Stimulated activated CD4-positive, alpha-beta T cell treated with anti-CD3 and anti-CD28 coated beads, TNF-alpha, amount 100 ng/mL, for 24 hours (primary cell): ENCODE measurements at places on chromosomes 7 and 10.

DNA sequence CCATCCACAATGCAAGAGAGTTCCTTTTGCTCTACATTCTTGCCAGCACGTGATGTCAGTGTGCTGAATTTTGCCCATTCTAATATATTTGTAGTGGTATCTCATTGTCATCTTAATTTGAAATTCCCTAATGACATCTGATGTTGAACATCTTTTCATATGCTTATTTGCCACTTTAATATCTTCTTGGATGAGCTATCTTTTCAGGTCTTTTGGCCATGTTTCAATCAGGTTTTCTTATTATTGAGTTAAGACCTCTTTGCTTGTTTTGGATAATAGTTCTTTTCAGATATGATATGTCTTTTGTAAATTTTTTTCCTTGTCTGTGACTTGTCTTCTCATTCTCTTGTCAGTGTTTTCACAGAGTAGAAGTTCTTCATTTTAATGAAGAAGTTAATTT is 20.4 kb upstream of the FAM3C start:
- DNase-seq: no peak

- no peak for DNase-seq
These were observed 23.7 kb upstream of the CCDC172 start for GRCh38 chr10:116300542-116300941.

DNA sequence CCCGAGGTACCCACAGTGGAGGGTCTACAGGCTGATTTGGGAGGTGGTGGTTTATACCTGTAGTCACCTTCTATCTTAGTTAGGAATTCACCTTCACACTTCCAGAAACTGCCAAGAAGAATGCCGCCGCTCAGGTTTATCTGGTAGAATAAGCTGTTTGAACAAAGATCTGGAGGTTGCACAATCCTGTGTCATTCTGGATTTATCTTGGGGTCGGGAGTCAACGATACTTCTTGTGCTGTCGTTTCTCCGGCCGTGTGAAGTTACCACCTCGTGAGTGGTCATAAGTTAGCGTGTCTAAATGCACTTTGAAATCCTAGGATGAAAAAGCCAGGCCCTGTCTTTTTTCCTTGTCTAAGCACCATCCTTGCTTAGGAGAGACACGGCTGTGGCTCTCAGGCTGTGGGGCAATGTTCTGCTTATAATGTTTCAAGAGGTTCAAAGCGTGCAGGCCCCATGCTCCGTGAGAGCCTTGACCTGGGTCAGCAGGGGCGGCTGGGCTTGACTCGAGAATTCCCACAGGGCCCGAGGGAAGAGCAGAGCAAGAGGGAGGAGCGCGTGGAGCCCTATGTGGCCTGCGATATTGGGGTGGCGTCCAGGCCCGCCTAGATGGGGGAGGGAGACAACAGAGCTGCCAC is 35.5 kb downstream of the GRIFIN start:
- no peak for DNase-seq

DNA sequence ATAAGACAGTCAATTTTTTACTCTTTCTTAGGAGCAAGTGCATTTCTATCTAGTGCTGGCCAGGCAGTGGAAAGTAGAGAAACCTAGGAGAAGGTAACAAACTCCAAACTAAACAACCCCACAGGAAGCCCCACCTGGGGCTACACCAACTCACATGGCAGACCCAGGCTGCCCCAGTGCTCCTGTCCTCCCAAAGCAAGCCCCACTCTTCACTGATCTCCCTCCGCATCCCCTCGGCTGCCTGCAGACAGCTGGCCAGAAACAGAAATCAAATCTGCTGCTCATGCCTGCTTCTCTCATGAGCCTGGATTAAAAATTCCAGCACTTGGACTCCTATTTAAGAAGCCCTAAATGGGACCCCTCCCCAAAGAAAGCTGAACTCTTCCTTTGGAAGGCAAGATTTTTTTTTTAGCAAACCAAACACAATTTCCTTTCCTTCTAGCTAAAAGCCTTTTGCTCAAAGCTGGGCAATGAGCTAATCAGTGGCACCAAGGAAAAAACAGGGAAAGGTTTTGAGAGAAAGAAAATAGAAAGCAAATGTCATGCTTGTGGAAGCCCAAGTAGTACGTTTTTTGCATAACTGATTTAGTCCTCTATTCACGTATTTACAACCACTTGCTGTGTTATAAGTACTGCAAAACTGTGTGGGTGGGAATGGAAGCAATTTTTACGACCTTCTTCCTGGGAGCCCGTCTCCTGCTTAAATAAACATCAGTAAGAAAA is 10.8 kb downstream of the PDE1C start:
- DNase-seq: no peak

DNA sequence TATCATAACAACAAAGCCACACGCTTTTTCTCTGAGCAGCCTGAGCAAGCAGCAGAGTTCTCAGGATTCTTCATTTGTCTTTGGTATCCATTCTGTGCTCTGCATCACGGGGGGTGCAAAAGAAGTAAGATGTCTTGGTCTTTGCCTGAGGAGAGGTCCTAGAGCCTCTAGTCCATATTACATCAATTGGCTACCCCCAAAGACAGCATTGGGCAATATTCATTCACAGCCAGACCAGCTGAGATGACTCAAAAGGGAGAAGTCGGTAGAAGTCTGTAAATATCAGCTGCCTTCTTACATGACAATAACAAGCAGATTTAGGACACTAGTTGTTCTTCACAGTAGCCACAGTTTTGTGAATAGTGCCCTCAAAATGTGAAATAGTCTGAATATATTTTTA is 66.6 kb downstream of the FZD1 start:
- no peak for DNase-seq
